Stimulated activated CD8-positive, alpha-beta memory T cell treated with anti-CD3 and anti-CD28 coated beads, Interleukin-15, amount 100 ng/mL, for 24 hours (primary cell): ENCODE measurements at places on chromosomes 7 and 10.

GRCh38 chr10:6008497-6009142 is 31.3 kb upstream of the IL15RA start:
- DNase-seq: no peak

DNA sequence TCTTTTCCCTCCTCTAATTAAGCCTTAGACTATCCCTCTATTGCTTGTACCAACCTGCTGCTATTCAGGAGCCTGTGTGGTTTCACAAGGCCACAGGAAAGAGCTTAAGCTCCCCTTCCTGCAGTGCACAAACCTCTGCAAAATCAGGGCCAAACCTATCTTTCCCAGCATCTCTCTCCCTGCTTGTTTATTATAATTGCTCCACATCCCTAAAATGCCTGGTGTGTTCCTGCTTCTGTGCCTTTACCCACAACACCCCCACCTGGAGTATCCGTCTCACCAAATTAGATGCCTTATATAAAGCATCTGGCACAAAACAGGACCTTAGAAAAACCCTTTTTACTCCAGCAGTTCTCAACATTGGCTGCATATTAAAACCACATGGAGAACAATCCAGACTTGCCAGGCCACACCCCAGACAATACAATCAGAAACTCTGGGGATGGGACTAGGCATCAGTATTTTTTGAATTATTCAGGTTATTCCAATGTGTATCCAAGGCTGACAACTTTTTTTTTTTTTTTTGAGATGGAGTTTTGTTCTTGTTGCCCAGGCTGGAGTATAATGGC is 16.7 kb downstream of the SEC31B start:
- DNase-seq: no peak

DNA sequence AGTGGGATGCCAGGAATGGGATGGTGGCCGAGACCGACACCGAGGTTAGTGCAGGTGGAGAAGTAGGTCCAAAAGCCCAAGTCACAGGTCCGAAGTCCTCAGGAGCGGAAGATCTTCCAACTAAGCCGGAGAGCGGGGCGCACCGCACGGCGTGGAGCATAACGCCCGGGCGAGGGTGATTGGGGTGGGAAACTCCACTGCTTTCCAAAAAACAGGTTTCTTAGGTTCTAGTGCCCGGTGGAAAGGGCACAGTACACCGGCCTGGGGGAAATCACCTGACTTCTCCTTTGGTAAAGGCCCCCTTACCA is 11.4 kb upstream of the SPAG6 start:
- no peak for DNase-seq

GRCh38 chr10:133353988-133354605 is 3.7 kb downstream of the FUOM start:
- DNase-seq: no peak

DNA sequence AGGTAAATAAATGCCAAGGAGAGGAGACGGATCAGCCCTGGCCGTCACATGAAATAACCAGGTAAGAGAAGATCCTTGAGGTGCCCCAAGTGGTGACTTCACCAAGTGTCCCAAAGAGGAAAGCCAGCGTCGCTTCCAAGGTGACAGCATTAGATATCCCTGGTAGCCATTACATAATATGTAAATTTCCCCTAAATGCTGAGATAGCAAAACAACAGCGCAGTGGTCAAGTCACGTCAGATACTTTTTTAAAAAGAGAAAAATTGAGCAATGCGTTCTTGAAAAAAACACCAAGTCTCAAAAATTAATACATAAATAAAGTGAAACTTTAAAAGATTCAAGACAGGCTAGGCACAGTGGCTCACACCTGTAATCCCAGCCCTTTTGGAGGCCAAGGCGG is 100.2 kb downstream of the HTR5A start:
- DNase-seq: no peak

GRCh38 chr10:33145451-33146188 is 187.6 kb upstream of the ITGB1 start:
- DNase-seq: no peak

DNA sequence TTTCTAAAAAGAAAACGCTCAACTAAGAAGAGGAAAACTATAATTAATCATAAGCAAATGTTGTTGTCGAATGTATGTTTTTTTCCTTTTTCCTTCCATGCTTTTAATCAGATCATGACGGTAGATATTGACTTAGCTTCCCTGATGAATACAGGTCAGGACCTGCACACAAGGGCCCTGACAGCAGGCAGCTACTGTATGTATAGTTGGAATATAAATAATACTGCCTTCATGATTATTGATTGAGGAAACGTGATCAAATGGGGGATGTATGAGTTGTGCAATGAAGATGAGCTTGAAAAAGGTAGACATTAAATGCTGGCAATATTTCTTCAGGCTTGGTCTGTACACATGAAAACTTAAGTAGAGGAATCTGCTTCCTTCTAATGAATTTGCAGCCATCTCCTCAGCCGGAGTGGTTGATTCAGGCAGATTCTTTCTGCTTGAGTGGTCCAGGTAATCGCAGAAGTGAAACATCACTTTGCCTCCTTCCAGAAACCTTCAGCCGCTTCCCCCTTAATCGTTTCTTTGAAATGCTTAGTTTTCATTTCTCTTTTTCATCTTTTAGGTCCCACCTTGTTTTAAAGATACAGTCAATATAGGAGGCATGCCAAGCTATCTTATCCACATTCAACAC is 656.5 kb downstream of the SDK1 start:
- no peak for DNase-seq

GRCh38 chr10:61633665-61634064 is 29.1 kb upstream of the CABCOCO1 start:
- DNase-seq: no peak

DNA sequence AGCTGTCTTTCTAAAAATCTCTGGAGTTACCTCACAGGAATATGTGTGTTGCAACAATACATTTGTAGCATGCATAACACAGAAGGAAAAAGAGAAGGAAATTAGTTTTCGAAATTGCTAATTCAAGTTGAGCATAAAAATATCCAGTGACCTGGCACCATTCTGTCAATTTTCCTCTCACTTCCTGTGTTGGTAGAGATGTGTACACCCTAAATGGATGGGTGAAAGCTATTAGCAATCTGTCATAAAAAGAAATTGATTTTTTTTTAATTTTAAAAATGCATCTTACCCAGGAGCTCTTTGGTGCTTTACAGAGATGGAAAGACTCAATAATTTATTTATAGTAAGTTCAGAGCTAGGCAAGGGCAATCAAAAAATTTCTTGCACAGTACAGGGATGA is 333.3 kb upstream of the TMEM229A start:
- DNase-seq: no peak
